DMS79 treated with DMSO at 0.1 percent for 48 hours (cell line): ENCODE measurements at places on chromosomes 12 and 14.
A peak's percentile ranks its signal among the peaks of the same experiment; 100 is the strongest.

- DNase-seq = no peak
Measured at GRCh38 chr14:35849122-35849521, 23.0 kb downstream of the BRMS1L start.

DNA sequence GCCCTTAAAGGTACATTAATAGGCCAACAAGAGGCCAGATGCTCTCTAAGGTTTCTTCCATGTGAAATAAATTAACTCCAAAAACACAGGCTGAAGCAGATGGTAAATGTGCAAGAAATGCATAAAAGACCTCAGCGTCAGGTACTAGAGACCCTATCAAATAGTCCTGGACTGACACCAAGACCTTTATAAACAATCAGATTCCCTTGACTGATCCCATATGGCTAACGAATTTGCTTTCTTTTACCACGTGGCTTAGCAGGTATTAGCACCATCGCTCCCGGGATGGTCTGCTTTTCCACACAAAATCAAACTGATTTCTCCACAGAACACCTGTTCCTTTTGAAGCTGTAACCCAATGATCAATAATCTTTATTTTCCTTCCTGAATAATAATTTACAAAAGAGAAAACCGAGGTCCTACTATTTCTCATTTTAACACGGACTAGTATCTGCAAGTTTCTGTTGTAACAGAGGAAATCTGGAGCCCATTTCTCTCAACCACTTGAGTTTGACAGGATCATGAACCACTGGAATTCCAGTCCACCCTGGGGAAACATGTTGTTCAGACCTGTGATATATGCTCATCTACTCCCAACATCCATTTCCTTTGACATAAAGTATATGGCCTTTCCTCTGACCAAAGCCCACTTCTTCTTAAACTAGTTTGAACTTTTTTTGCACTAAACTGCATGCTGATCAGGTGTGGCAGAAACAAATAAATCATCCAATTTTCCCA lies 48.2 kb upstream of the DAAM1 start:
- no peak for DNase-seq

DNA sequence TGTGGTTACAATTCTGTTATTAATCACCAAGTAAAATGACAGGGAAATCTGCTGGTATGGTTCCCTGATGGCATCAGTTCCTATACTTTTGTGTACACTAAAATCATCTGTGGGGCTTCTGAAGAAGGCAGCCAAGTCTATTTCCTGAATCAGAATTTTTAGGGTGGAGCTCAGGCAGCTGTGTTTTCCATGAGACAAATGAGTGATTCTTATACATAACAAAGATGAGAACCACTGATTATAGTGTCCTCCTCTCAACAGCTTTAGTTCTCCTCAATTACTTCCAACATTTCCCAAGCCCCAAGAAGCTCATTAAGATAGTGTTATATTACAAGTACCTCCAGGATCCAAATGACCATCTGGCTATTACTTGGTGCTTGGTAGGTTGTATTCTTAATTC lies 64.5 kb upstream of the USP44 start:
- DNase-seq = no peak

DNA sequence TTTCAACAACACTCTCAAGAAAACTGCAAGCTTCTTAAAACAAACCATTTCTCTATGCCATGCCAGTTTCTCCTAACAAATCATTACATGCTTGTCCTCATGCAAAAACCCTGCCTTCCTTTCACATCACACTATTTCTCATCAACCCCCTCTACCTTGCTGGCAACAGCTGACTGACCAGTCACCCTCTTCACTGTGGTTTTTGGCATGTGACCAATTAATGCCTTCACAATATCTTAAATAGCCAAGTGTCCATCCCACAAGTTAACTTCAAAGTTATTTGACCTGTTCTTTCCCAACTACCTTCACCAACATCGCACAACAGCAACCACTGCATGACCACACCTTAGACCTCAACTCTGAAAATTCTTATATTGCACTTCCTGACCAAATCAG lies 159.6 kb downstream of the CEP128 start:
- DNase-seq = no peak

DNA sequence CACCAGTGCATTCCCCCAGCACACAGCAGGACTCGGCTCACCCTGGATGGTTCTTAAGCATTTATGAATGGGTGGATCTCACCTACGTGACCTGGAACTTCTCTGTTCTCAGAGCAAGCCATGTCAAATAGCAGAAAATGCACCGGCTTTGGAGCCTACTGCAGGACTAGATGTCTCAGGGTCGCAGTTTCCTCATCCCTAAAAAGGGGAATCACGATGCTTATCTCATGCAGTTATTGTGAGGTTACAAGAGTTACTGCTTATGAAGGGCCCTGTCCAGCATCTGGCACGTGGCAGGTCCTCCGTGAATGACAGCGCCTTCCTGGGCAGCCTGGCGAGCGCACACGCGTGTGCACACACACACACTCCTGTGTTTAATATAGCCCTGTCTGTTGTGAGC lies 128.5 kb downstream of the ETV6 start:
- no peak for DNase-seq

GRCh38 chr12:112881602-112882001 lies 25.2 kb upstream of the OAS1 start:
- no peak for DNase-seq

- no peak for DNase-seq
Measured at GRCh38 chr12:22578328-22578727, 34.0 kb upstream of the C2CD5 start.

DNA sequence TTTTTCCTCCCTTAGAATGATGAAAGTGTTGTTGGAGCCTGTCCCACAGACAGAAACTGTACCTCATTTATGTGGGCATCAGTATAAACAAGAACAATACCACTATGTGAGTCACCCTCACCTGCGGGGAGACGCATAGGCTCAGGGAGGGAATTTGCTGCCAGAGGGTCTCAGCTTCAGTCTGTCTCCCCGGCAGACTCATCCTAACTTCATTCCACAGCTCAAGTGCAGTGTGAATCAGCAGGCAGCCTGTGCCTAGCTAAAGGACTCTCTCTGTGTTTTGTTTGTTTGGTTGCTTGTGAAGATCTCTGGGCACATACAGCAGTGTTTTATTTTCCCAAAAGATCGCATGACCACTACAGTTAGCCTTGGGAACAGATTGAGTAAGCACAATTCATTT lies 98.9 kb downstream of the PRKCH start:
- DNase-seq = no peak

GRCh38 chr14:95322651-95323050 lies 2.9 kb upstream of the CLMN start:
- no peak for DNase-seq

- DNase-seq = no peak
Measured at GRCh38 chr12:104275689-104276088, 27.9 kb upstream of the EID3 start.

GRCh38 chr12:91230841-91231240 lies 48.2 kb upstream of the DCN start:
- DNase-seq = no peak

DNA sequence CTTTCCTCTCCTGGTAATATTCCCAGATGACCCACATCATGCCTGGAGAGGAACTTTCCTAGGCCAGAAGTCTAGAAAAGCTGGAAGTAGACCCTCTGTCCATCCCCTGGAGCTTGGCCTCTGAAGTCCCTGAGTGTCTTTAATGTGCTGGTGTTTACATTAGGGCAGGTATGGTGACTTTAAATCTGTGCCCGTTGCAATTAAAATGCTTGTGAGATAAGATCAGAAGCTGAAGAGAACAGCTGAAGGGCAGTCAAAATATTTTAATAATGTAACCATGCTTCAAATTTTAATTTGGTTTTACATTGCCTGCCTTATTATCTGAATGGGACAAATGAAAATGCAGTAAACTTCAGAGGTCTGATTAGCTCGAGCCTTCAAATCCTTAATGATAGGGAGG lies 1022.5 kb downstream of the BCL11B start:
- no peak for DNase-seq

GRCh38 chr14:64417055-64417770 lies 29.1 kb downstream of the MTHFD1 start:
- DNase-seq = no peak

- no peak for DNase-seq
Measured at GRCh38 chr14:99681832-99682148, 2.3 kb upstream of the CYP46A1 start.

DNA sequence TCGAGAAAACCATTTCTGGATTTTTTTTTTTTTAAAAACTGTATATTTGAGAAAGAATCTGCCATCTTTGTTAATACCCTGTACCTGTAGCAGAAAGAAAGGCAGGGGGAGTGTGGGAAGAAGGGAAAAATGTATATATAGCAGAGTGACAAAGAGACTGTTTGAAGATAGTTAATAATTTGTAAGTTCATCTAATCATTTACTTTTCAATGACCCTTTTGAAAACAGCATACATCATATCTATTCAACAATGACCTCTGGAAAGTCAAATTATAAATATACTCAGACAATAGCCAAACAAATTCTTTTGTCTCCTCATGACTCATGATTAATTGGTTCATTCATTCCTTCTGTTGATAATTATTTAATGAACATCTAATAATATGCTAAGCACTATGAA lies 10.9 kb upstream of the CPM start:
- DNase-seq = no peak

DNA sequence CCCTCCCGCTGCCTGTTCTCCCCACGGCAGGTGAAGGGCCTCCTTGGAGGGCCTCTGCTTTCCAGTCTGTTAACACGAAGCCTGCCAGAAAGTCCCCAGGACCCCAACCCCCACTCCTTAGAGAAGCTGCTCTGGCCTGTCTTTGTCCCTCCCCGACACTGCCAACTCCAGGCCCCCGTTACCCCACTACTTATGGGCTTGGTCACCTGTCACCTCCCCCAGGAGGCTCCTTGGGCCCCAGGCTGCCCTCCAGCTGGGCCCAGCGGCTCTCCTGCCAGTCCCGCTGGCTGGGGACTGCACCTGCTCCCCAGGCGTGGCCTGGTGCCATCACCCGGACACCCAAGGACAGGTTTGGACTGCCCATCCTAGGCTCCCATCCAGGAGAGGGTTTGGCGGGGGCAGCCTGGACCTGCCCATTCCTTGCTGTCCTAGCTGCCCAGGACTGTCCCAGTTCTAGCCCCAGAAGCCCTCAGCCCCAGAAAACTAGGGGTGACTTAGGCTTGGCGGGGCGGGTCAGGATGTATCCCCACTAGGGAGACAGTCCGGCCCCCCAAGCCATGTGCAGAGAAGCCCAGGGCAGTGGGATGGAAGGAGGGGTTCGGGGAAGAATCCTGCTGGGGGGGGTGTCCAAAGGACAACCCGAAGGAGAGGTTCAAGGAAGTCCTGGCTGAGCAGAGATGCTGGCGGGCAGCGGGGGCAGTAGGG lies 155.7 kb upstream of the C14orf180 start:
- peak; percentile 86 for DNase-seq

- DNase-seq = no peak
Measured at GRCh38 chr12:90407841-90408240, 547.1 kb downstream of the CCER1 start.

DNA sequence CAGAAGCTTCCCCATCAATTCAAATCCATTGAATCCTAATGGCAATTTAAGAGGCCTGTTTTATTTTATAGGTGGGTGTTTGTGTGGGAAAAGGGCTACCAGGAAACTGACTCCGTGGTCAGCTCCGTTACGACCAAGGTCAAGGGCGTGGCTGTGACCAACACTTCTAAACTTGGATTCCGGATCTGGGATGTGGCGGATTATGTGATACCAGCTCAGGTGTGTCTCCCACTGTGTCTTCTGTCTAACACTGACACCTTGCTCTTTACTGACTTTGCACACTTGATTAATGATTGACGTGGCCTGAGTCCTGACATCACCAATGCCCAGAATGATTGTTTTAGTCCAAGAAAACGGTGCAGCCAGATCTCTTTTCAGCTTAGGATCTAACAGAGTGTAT lies 7.1 kb downstream of the P2RX4 start:
- DNase-seq = no peak

DNA sequence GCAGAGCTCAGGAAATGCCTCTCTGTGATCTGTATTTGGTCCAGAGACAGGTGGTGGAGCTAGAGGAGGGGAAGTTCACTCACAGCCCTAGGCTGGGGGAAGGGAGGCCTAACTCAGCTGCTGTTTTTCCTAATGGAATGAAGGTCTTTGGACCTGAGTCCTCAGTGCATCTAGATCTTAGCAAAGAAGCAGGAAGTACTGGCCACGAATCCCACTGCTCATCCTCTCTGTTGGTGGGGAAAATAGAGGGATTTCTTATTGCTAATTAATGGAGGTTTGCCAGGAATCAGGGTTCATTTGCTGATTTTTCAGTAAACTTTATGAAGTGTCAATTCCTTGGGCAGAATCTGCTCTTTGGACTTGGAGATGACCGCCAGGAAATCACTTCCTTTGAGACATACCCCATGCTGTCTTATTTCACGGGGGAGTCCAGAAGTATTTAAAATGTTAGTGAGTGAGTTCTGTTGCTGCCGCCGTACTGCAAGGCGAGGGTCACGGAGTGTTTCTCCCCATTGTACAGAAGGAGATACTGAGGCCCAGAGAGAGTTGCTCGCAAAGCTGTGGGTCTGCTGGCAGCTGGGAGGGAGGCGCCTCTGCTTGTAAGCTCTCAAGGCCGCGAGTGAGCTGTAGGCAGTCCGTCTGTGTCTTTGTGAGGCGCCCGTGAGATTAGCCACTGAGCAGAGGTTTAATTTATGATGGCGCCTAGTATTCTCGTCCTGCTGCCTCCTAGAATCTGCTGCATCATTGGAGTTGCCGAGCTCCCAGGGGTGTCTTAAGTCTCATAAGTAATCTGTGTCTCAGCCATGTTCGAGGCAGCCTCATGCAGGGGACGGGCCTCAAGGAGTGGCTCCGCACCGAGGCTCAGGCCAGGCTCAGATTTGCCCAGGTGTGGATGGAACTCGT lies 88.2 kb downstream of the TSPAN9 start:
- DNase-seq = no peak

DNA sequence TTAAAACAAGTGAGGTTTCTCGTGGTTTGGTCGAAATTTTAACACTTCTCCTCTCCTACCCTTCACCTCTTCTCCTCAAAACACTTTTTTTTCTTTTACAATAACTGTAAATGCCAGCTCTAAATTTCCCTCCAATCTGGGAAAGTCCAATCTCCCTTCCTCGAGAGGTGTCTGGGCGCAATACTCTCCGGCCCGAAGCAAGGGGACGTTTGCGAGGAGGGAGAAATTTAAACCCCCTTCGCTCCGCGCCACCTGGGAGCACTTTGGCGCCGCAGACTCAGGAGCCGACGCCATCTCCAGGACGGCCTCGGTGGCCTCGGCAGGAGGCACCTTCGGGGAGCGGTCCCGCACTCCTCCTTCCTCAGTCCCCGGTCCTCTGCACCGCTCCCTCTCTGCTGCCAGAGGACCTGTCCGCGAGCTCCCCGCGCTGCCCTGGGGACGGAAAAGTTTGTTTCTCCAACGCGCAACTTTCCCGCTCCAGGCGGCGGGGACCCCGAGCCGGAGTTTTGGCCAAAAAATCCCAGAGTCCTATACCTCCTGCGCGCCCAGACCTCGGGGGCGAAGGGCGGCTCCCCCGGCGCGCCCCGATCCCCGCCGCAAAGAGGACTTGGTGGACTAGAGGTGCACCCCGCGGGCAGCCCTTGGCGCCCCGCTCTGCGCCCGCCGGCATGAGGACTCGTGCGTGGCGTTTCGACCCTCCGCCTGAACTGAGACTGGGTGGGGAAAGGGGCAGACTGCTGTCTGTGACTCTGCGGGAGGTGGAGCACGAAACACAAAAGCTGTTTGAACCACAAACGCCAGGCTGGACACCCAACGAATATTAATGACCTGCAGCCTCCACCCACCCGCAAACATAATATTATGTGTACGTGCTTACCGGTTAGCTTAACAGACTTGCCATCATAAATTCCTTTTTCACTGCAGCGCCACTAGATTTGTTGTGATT lies 95.2 kb upstream of the HMGA2 start:
- no peak for DNase-seq
